ENCODE measurements at places on chromosomes 6 and 20.
A peak's percentile ranks its signal among the peaks of the same experiment; 100 is the strongest.

DNA sequence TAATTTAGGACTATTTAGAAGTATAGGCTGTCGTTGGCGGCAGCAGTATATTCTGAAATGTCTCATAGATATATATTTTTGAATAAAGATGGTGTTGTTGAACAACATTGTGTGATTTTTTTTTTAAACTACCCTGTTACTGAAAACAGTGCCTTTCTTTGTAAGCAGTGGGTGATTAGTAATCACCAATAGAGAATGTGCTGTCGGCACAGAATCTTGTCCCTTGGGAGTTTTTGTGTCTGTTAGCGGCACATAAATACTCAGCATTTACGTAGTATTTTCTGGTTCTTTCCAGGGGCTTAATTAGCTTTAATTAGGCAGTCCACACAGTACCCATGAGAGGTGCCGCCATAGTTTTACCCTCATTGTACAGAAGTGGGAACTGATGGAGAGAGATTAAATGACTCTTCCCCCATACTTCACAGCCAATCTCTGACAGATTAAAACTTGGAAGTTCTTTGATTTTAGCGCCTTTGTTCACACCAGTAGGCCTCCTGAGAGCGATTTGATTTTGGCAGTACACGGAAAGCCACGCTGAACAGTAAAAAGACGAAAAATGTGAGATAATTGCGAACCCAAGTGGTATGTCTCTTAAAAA is 58.8 kb downstream of the RPRD1B start:
- no peak for DNase-seq

- no peak for DNase-seq
Observed at GRCh38 chr20:4661191-4661590, 60.5 kb upstream of the PRND start.

DNA sequence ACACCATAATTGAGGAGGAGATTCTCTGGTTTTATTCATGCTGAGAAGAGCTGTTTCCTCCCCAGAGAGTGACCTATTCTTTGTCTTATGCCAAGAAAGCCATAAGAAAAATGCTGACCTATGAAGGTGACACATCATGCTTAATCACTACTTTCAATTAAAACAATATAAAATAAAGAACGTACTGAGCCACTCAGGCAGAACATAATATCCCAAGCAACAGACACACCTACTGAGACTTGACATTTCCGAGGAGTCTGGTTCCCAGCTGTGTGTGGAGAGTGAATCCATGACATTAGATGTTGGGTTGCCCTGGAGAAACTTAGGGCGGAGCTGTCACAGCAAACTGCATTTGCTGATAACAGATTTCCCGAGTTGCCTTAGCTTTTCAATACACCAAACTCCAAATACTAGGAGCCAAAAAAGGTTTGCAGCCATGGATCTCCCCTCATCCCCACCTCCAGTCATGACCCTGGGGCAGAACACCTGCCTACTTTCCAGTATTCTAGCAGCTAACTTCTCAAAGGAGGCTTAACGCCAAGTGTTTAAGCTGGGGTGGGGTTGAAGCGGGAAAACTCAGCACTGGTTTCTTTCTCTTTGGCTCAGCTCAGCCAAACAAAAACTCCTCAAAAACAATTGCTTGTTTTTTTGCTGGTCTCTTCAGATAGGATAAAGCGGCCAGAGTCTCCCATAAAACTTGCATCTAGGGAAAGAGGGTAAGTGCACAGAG is 92.2 kb downstream of the BACH2 start:
- DNase-seq, result no peak

DNA sequence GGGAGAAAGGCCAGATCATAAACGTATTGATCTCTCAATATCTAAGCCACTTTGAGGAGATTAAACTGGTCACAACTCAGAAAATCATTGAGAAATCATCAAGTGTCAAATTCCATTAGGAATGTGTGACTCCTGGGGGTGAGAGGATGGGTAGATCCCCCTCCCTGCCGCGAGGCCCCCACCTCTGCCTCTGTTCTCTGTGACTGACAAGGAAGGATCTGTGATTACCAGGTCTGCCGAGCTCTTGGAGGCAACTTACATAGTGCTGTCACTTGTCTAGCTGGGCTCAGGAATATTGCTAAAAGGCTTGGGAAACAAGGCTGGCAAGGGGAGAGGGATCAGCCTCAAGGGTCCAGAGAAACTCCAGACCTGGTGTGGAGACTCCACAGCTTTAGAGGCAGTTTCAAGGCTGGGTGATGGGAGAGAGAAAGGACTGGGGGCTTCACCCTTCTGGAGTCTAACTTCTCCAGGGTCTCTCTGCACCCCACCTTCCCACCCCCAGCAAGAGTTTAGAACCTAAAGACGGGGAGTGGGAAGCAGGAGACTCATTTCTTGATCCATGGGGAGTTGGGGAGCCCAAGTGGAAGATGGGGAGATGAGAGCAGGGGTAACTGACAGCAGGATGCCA is 11.6 kb upstream of the ARMC12 start:
- no peak for DNase-seq

- no peak for DNase-seq
Observed at GRCh38 chr6:127403636-127404035, 55.6 kb downstream of the KIAA0408 start.

- no peak for DNase-seq
Observed at GRCh38 chr6:44670146-44670545, 282.6 kb downstream of the CDC5L start.

- no peak for DNase-seq
Observed at GRCh38 chr20:3479759-3480615, 9.2 kb downstream of the ATRN start.

- DNase-seq, result no peak
Observed at GRCh38 chr6:105199711-105200110, 19.9 kb upstream of the POPDC3 start.

DNA sequence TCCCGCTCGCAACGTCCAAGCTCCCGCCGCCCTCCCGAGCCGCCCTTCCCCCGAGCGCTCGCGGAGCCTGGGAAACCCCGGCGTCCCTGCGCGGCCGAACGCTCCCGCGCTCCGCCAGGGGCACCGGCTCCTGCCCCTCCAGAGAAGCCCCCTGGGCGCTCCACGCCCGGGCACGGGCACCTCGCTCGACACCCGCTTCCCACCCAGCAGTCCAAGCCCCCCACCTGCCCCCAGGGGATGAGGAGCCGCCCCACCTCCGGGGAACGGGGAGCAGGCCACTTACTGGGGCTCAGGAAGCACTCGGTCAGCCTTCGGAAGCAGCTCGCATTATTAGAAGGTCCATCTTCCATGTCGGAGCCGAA is 1.4 kb downstream of the PDE10A start:
- DNase-seq, result peak; percentile 44

DNA sequence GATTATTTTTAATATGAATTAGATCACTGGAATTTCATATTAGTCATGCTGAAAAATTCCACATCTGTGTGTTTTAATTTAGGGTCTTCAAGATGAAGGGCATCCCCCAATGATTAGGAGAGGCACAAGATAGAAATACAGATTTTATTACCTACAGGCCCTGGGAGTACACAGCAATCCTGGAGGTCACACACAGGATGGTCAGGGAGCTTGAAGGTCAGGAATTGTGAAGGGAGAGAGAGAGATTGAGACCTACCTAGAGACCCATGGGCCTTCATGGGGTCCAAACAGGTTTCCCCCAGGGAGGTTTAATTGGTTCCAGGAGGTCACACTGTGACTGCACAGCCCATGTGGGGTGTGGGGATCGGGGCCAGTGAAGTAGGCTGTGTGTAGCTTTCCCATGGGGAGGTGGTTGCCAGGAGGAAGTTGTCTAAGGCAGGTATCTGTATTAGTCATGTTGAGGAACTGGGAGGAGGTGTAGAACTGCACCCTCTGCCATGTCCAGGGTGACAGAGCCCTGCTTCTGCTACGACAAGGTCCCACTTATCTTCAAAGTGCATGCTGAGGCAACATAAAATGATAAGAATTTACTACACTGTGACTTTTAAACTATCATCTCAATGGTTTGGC is 18.3 kb downstream of the SNX9 start:
- DNase-seq, result no peak

DNA sequence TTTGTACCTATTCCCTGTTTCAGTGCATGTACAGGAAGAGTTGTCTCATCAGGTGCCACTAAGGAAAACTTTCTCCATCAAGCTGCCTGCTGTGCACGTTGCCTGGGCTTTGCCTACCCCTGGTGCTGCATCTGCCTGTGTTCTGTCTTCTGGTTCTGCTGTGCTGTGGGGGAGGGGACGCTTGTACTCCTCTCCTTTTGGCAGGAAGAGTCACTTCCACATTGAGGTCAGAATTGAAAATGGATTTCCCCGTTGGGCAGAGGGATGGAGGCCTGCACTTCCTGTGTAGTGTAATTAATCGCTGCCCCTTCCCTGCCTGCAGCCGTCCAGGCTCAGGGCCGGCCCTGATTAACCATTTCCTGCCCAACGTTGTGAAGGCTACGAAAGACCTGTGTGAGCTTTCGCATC is 153.3 kb downstream of the SCML4 start:
- DNase-seq, result peak; percentile 51

GRCh38 chr20:60993433-60994044 is 258.5 kb upstream of the CDH4 start:
- DNase-seq, result peak; percentile 9

GRCh38 chr20:9794831-9795230 is 44.0 kb downstream of the PAK5 start:
- no peak for DNase-seq

GRCh38 chr20:7703551-7703961 is 236.7 kb downstream of the HAO1 start:
- DNase-seq, result no peak

DNA sequence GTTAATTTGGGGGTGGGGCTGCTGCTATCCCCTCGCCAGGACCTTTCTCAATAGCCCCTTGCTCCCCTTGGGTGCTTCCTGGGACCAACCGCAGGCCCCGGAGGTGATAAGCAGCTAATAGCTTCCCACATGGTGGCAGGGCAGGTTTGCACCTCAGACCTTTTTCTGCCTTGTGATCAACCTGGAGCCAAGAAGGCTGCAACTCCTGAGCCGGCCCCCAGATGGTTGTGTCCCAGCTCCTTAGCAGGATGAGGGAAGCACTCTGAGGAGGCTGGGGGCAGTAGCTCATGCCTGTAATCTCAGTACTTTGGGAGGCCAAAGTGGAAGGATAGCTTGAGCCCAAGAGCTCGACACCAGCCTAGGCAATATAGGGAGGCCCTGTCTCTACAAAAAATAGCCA is 85.5 kb downstream of the BMP7 start:
- DNase-seq, result no peak

- no peak for DNase-seq
Observed at GRCh38 chr20:53321596-53321995, 272.0 kb downstream of the ZNF217 start.

- no peak for DNase-seq
Observed at GRCh38 chr20:17710379-17711266, 10.9 kb downstream of the BANF2 start.

GRCh38 chr6:123587838-123588545 is 48.8 kb downstream of the TRDN start:
- no peak for DNase-seq

GRCh38 chr6:75285283-75285639 is 669 bp upstream of the TMEM30A start:
- no peak for DNase-seq

GRCh38 chr6:24658573-24659560 is 7.8 kb downstream of the TDP2 start:
- no peak for DNase-seq

DNA sequence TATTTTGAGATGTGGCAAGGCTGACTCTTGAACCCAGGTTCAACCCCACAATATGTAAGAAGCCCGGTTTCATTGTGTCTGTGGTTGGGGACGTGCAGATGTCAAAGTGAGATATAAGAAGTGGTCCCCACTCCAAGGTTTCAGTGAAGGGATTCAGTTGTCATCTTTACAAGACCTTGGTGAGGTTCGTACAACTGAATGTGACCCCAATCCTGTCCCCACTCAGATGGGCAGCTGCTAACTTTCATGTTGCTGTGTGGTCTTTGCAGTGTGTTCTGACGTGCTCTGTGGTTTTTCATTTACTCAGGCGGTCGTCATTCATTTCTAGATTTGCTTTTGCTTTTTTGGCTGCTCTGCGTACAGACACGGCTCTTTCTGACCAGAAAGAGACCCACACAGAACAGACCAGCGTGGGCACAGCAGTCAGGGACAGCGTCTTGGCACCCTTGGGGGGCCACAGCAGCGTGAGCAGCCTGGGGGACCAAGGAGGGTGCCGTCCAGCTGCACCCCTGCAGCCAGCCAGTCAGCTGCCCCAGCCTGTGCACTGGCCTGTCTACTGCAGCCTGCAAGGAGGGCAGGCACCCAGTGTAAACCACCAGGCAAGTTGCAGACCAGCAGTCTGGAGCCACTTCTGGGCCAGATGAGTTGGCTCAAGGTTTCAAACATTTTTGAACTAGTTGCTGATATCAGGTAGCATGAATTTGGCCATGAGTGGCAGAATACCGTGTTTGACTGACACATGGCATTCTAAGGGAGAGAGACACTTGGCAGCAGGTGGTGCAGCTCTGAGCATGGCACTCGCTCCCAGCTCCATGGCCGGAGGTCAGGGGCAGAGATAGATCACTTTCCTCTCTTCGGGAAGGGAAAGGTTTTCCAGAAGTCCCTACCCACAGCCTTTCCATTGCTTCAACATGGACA is 49.4 kb upstream of the IRF4 start:
- DNase-seq, result no peak

DNA sequence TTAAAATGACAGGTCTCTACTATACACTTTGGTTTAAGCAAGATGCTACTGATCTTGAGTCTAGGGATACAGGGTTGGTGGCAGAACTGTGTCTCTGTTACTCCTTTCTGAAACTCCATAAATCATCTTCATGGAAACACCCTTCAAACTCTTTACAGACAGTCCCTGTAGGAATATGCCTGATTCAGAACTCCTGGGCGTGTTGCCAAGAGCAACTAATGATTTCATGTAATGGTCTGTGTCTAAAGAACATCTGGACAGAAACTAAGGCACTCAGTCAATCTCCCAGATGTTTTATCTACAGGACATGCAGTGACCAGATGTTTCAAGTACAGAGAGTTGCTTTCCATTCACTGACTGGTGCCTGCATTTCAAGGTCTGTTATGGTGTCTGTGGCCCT is 464.4 kb upstream of the CHD6 start:
- no peak for DNase-seq

DNA sequence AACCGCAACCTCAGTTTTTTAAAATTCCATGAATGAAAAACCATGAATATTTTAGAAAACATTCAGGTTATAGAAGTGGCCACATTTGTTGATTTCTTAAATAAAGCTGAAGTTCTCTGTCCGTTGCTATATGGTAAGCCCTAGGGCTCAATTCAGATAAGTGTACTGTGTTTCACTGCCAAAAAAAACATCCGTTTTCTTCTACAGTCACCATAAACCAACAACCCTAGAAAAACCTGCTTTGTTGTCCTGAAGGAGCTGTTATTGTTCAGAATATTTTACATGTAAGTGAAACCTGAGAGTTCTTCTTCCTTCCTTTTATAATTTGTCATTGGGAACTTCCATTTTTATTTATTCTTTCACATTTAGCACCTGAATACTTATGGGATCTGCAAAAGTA is 274.1 kb downstream of the TFAP2A start:
- no peak for DNase-seq

- no peak for DNase-seq
Observed at GRCh38 chr6:40135491-40136072, 201.3 kb upstream of the MOCS1 start.
